ENCODE measurements at places on chromosomes 2 and 18.

- no peak for DNase-seq
These were observed 480.1 kb upstream of the TCF4 start for GRCh38 chr18:56067969-56068671.

DNA sequence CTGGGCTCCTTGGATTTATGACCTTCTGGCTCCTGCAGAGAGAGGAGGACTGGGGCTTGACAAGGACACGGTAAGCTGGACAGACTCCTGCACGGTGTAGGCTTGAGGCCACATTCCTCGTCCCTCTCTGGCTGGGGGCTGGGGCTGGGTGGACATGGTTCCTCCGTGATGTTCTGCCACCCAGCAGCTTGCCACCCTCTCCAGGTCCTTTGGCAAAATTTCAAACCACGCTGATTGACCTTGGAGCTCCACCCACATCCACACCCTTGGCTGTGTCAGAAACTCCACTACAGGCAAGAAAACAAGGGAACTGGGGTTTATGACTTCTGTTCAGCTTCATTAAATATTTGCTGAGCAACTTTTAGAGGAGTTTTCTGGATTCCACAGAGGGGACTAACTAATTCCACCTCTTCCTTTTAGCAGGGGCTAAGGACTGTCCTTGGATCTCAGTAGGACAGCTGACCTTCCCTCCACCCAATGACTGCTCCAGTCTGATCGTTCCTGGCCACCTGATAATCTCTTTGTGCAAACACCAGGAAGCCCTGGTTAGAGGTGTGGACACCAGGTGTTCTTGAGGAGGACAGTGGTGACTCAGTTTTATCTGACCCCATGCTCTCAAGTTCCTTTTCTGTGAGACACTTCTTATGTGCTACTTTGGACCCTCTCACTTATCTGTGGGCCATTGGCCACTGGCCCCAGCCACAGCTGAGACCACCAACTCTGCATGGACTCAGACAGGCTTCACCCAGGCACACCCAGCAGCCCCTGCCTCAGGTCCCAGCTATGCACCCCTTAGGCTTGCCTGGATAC lies 29.3 kb downstream of the GPR55 start:
- DNase-seq, result no peak

GRCh38 chr2:18754286-18754685 lies 164.9 kb upstream of the NT5C1B start:
- DNase-seq, result no peak

DNA sequence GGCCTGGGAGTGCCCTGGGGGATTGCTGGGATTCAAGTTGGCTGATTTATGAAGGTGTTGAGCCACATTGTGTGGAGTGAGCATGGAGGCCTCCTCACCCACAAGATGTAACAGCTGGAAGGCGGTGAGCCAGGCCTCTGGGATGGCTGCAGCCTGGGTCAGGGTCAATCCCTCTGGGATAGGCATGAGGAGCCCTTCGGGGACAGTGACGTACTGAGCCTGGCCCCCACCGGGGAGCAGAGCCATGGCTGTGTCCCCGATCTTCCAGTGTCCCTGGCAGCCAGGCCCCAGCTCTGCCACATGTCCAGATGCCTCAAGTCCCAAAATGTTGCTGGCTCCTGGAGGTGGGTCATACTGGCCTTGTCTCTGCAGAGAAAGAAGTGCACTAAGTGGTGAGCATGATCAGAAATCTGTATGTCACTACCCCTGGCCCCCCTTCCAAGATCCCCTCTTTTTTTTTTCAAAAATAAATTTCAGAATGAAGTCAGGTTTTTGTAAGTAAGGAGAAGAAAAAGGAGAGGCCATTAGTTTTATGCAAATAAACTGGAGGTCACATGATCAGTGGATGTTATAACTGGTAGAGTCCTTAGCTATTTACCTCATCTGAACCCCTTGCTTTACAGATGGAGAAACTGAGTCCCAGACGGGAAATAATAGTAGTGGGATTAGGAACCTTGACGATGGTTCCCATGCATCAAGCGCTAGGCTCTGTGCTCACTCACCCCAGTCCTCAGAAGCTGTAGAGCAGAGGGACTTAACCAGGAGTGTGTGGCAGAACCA lies 1.7 kb downstream of the TP53I3 start:
- no peak for DNase-seq

DNA sequence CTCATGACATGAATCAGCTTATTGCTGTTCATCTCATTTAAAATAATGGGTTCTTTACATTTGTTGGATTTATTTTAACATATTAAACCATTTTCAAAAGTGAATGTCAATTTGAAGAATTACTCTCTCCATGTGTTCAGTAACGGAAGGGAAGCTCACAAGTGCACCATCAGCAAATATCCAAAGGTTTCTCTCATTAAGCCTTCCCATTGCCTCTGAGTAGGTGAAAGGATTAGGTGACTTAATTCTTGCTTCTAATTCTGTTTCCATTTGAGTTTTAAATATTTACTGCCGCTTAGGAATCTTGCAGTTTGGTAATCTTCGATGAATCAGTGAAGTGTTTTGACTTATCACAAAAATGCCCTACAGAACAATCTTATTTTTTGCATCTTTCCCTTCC lies 145.1 kb upstream of the NYAP2 start:
- no peak for DNase-seq

DNA sequence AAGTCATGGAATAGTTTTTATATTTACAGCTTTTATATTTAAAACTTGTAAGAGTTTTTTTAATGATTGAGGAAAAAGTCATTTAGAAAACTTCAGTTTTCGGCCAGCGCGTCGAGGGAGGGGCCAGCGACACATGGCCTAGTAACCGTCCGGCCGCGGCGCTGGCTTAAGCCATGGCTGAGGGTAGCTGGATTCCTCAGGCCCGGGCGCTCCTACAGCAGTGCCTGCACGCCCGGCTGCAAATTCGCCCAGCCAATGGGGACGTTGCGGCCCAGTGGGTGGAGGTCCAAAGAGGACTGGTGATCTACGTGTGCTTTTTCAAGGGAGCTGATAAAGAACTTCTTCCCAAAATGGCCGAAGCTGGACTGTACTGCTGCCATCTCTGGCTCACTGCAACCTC lies 4.9 kb upstream of the KLHL41 start:
- no peak for DNase-seq

GRCh38 chr2:82340578-82341053 lies 2036.1 kb upstream of the LRRTM1 start:
- no peak for DNase-seq

GRCh38 chr18:54232485-54233227 lies 8.2 kb upstream of the MBD2 start:
- DNase-seq, result no peak

GRCh38 chr2:39779927-39780326 lies 869 bp upstream of the THUMPD2 start:
- no peak for DNase-seq

All from stimulated activated CD8-positive, alpha-beta memory T cell treated with anti-CD3 and anti-CD28 coated beads, Interleukin-4, amount 100 ng/mL, for 4 hours (primary cell).